Stimulated activated CD4-positive, alpha-beta T cell treated with anti-CD3 and anti-CD28 coated beads, Interleukin-15, amount 100 ng/mL, for 24 hours (primary cell): ENCODE measurements at places on chromosomes 4 and X.
A peak's percentile ranks its signal among the peaks of the same experiment; 100 is the strongest.

DNA sequence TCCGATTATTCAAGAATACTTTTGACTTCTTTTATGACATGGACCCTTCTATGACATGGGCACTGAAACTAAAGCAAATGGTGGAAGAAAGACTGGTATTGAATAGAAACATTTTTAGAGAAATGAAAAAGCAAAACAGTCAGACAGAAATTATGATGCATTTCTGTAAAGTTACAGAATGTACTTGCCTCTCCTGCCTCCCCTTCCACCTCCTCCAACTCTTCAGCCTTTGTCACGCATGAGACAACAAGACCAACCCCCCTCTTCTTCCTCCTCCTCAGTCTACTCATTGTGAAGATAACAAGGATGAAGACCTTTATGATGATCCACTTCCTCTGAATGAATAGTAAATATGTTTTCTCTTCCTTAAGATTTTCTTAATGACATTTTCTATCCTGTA lies 46.3 kb upstream of the HUWE1 start:
- DNase-seq = peak; percentile 44

GRCh38 chr4:188824553-188824952 lies 685.3 kb downstream of the TRIML1 start:
- DNase-seq = no peak

GRCh38 chrX:154598656-154599055 lies 13.7 kb downstream of the CTAG1A start:
- DNase-seq = no peak

DNA sequence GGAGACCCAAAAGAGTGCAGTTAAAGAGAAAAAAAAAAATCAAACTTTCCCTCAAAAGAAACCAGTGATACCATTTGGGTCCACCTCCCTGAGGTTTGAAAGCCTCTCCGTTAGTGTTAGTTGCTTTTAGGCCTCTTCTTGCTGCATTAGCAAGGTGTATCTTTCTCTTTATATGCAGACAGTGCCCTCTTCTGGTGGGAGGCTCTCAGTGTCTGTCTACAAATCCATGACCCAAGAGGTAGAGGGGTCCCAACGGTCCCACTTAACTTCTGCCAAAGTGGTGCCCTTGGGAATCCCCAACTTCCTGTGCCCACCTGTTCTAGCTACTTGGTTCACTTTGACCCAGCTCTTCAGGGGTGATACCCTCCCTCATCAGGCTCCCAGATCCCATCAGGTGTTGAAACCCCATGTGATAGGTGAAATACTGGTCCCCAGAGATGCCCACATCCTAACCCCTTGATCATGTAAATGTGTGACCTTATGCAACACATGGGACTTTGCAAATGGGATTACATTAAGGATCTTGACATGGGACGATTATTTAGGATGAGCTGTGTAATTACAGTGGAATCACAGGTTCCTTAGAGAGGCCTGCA lies 63.7 kb upstream of the CD99 start:
- peak; percentile 57 for DNase-seq
